ENCODE measurements at places on chromosomes 1 and 21.
A peak's percentile ranks its signal among the peaks of the same experiment; 100 is the strongest.

DNA sequence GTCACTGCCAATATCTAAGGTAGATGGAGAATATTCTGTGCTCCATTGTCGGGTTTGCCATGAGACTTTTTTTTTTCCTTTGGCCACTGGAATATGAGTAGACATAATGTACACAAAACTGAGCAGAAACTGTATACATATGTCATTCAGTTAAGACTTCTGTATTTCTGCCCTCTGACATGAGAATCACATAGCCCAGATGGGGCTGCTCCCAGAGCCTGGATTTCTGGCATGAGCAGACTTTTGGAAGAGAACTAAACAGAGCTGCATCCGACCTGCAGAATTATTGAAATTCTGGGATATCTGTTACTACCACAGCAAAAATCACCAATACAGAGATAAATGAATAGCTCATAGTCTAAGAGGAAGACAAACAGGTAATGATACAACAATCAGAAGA, 62.3 kb downstream of the DAB1 start:
- DNase-seq: no peak

GRCh38 chr1:181768930-181769280, 285.6 kb downstream of the CACNA1E start:
- no peak for DNase-seq

DNA sequence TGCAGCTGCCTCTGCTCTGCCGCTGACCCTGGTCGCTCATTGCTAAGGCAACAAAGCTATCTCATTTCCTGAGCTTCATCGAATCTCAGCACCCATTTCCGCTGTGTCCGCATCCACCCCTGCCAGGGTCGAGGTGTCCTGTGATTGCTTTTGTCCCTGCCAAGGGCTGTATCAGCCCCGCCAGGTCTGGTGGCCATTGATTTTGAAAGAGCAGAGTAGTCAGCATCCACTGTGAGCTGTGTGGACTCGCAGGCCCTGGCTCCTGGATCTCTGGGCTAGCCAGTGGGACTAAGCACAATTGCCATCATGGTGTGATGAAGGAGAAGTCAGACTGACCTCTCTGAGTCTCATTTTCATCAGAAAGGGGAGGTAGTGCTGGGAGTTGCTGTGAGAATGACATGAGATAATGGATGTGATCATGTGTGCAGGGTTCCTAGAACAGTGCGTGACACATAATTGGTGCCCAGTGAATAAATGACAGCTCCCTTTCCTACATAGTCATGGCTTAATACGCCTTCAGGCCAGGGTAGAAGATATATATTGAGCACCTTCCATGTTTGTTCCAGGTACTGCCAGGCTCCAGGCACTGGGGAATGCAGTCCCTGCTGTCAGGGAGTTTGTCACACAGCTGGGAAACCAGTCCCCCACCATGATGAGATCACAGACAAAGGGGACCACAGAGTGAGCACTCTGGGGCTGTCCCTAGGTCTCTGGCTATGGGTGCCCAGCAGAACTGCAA, 32.1 kb downstream of the NAV1 start:
- DNase-seq: no peak

DNA sequence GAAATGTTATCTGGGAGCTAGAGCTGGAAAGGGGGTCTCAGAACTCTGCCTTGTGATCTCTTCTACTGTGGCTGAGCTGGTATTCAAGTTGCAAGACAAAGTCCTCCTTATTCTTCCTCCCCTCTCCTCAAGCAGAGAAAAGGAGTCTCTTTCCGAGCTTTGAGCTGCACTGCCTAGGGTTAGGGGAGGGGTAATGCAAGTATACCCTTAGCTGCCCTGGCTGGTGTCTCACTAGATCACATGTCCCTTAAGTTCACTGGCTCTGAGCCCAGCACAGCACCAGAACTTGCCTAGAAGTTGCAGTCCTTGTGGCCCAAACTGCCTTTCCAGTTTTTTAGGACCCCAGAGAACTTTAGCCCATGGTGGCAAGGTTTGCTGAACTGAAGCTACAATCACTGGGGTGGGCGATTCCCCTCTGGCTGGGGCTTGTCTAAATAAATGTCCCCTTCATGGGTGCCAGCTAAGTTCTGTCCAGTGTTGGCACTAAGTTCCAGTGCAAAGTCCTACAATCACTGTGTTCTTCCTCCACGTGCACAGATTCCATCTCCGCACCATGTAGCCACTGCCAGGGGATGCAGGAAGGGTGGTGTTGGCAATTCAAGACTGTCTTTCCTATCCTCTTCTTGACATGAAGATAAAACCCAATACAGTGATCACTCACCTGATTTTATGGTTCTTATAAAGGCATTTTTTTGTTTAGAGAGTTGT, 22.7 kb upstream of the CHIA start:
- no peak for DNase-seq

DNA sequence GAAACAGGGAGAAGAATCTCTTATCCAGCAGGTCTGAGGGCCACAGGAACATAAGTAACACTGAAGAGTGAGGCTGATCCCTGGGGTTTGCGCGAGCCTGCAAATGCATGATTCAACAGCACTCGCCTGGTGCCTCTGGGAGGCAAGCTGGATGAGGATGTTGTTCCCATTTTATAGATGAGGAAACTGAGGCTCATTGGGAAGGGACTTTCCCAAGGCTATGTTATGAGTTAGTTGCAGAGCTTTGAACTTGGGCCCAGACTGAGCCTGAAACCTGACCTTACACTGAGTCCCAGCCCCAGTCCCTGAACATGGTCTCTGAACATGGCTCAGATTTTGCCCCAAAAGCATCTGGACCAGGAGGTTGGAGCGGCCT, 27.7 kb upstream of the POU3F1 start:
- DNase-seq: no peak

DNA sequence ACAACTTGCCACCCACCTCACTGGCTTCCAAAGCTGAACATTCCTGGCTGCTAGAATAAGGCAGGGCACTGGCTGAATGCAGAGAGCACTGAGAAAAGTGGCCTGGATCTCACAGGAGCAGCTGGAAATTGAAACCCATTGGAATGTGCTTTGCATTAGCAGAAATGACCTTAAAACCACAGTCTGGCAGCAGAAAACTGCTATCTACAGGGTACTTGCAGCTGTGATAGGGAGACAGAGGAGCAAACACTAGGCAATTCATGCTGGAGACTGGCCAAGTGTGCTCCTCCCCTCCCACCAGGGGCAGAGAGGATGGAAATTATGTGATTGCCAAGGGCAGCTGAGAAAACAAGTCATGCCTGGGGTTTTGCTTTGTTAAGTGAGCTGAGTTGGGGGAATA, 47.2 kb downstream of the HSD3B1 start:
- peak; percentile 66 for DNase-seq

GRCh38 chr1:243490748-243491686, 235.2 kb downstream of the SDCCAG8 start:
- peak; percentile 95 for DNase-seq

DNA sequence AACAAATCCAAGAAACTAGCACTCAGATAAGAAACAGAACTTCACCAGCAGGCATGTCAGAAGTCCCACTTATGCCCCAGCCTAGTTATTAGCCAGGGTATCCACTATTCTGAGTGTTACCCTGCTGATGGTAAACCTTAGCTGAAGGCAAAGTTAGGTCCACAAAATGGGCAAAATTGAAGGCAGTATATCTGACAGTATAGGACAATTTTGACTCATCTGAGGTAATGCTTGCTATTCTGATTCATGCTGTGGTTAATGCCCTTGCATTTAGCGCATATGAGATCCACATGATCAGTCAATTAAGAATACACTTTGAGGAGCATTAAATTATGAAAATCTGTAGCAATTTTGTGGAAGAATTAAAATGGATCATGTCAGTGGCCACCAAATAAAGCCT, 15.1 kb downstream of the IFI44 start:
- no peak for DNase-seq

DNA sequence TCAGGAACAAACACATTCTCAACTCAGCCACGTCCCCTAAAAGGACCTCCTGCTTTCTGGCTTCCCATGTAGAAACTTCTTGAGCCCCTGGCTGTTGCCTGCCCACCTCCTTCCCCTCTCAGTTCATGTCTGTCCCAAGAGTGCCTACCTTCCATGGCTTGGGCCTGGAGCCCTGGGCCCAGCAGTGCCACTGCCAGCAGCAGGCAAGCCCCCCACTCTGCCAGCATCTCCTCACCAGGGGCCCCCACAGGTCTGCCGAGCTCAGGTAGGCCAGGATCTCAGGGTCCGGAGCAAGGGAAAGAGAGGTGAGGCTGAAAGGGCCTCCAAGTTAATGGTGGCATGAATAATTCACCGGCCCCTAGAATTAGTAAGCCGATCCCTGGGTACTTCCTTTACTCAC, at the start of gene CDCP2:
Gene CDCP2 (minus strand): TSS at position 305 of the 400 bp plus-strand sequence. CDS start 78 bp downstream, at position 227.
- DNase-seq: no peak

- no peak for DNase-seq
These were observed 881.4 kb upstream of the B3GALT2 start for GRCh38 chr1:194067772-194068171.

GRCh38 chr21:36386031-36386642, 945 bp downstream of the CHAF1B start:
- DNase-seq: peak; percentile 23
